NCI-H69 (cell line): ENCODE measurements at places on chromosomes 1 and 21.

GRCh38 chr1:179813626-179814545, 63.7 kb downstream of the TOR1AIP2 start:
- no peak for DNase-seq

GRCh38 chr1:156226116-156226538, 13.3 kb downstream of the PMF1 start:
- DNase-seq = no peak

- no peak for DNase-seq
Observed at GRCh38 chr1:20367626-20368025, 77.0 kb downstream of the VWA5B1 start.

GRCh38 chr1:247407180-247407616, 8.8 kb upstream of the NLRP3 start:
- DNase-seq = no peak

GRCh38 chr1:209064850-209065706, 518.4 kb upstream of the CAMK1G start:
- DNase-seq = peak; percentile 28

DNA sequence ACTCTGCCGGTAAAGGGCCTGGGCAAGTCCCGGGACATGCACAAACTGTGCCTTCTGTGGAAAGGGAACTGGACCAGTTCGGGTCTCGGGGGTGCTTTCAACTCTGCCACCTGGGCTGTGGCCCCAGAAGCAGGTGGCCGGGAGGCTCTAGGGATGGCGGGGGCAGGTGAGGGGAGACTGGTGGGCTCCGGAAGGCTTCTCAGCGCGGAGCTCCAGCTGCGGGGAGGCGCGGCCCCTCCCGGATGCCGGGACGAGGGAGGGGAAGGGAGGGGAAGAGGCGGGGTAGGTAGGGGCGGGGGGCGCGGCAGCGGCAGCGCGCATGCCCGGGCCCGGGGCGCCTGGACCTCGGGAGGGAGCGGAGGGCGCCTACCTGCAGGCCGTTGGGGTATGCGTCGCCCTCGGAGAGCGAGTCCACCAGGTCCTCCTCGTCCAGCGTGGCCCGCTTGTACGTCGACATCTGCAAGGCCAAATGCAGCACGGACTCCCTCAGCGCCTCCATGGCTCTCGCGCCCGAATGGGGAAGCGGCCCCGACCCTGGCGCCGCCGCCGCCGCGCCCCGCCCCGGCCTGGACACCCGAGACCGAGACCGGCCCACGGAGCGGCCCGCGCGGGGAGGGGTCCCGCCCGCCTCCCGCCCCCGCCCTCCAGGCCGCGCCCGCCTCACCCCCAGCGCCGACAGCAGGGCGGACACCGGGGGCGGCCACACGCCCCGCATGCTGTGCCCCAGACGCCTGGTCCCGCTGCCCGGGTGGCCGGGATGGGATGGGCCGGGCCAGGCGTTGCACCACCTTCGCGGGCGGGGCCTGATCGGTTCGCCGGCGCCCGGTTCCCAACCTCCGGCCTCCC, at the start of gene ECE1:
TSS of gene ECE1 (minus strand) at position 764 of the 846 bp plus-strand sequence. CDS start at position 715, 49 bp downstream.
- peak; percentile 72 for DNase-seq

DNA sequence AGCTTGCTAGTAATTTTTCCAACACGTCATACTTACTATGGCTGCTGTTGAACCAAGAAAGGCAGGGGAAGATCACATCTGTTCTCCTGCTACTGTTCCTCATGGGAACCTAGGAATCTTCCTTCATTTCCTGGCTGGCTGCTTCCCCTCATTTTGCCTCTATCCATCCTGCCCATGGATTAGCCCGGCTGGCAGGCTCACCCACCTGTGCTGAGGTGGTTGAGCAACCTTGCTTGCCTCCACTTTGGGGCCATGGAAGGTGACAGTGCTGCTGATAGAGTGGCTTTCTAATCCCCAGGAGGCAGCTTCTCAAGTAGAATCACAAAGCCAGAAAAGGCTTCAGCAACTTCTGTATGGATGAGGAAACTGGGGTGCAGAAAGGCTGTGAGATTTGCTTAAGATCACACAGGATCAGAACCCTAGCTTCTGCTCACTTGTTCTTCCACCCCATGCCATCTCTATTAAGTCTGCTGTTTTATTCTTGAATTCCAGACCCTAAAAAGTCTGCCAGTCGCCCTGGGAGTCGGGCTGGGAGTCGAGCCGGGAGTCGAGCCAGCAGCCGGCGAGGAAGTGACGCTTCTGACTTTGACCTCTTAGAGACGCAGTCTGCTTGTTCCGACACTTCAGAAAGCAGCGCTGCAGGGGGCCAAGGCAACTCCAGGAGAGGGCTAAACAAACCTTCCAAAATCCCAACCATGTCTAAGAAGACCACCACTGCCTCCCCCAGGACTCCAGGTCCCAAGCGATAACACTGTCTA, 6.2 kb upstream of the BMP8A start:
- DNase-seq = no peak

GRCh38 chr1:156859523-156860112, 701 bp upstream of the INSRR start:
- peak; percentile 83 for DNase-seq

GRCh38 chr1:13749543-13750341, 49.8 kb downstream of the PRDM2 start:
- DNase-seq = peak; percentile 54

- DNase-seq = no peak
Observed at GRCh38 chr1:44723496-44724295, 7.3 kb downstream of the RNU5D-1 start.

GRCh38 chr21:41953831-41954653, at the start of gene C2CD2:
TSS of gene C2CD2 (minus strand) at chr21:41954018. CDS start at chr21:41953648, 370 bp downstream.
- DNase-seq = peak; percentile 88

GRCh38 chr1:1429671-1430073, 5.8 kb upstream of the VWA1 start:
- DNase-seq = no peak

- no peak for DNase-seq
Observed at GRCh38 chr1:234518876-234519275, 39.9 kb upstream of the TARBP1 start.

DNA sequence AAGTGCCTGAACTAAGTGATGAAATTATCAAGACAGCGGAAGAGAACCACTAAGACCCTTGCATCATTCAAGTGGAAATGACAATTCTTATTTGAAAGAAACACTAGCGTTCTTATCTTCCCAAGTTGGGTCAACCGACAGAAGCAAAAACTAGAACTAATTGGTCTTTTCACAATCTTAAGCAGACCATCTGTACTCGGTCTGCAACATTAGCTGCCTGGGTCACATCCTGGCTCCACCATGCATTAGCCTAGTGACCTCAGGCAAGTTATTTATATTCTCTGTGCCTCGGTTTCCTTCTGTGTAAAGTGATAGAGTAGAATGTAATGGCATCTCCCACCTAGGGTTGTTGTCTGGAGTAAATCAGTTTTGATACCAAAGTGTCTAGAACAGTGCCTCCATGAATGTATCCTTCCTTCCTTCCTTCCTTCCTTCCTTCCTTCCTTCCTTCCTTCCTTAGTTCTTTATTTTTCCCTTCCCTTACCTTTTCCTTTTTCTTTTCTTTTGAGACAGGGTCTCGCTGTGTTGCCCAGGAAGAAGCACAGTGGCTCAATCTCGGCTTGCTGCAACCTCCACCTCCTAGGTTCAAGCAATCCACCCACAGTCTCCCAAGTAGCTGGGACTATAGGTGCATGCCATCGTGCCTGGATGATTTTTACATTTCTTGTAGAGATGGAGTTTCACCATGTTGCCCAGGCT, 6.0 kb downstream of the COLGALT2 start:
- DNase-seq = no peak

- DNase-seq = no peak
Observed at GRCh38 chr1:54126271-54126815, 26.5 kb downstream of the CDCP2 start.

- DNase-seq = peak; percentile 19
Observed at GRCh38 chr1:10753299-10753698, 43.1 kb downstream of the CASZ1 start.

DNA sequence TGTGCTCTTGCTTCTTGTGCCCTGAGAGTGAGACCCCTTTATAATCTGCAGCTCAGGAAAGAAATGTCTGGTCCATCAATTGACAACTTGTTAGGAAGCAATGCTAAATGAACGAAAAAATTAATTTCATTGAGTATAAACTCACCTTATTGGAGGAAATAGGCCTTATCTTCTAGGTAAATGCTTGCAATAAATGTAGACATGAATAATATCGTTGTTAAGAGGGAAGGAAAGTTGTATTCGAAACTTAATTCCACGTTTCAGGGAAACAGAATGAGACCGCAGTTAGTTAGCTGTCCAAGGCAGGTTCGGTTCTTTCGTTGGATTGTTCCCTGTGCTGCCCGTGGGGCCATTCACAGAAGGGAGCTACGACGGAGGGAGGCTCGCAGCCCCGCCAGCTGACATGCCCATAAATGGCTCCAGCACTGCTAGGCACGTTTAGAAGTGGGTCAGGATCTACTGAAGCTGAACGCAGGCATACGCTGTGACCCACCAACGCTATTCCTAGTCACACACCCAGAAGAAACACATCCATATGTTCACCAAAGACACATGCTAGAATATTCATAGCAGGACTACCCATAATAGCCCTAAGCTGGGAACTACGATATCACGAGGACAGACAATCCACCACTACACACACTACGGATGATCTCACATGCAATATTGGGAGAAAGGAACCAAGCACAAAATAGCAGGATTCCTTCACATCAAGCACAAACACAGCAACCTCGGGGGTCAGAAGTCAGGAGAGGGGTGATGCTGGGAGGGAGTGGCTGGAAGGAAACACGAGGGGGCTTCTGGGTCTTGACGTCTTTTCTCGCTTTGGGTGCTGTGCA, 56.2 kb upstream of the LBR start:
- DNase-seq = no peak

DNA sequence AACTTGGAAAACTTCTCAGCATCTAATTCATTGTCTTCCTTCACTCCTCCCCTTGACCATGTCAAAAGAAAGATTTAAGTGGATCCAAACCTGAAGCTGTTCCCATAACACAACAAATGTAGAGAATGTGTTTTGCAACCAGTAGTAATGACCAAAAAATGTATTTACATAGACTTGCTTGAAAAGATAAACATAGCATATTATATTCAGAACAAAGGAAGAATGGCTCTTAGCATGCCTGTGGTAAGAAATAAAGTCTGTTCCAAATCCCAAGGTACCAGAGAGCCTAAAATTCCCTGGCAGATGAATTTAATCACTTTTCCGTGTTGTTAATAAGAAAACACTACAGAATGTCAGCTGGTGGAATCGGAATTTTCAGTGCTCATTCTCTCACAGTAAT, 36.8 kb downstream of the FMO3 start:
- no peak for DNase-seq

DNA sequence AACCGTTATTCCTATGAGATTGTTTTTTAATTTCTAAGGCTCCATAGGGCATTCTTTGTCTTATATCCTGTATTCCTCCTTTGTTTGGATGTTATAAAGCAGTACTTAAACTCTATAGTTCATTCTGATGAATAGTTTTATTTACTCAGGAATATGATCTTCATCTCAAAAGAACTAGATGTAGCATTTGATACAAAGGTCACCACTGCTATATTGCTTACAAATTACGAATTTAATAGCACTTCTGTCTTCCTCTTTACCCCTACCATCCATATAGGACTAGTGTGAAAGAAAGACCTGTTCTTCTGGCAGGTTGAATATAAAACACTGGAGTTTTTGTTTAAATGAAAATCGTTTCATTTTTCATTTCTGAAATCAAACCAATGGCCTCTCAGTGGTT, 468.1 kb upstream of the CXADR start:
- DNase-seq = no peak

GRCh38 chr1:206768472-206769303, 1.9 kb upstream of the IL19 start:
- no peak for DNase-seq

DNA sequence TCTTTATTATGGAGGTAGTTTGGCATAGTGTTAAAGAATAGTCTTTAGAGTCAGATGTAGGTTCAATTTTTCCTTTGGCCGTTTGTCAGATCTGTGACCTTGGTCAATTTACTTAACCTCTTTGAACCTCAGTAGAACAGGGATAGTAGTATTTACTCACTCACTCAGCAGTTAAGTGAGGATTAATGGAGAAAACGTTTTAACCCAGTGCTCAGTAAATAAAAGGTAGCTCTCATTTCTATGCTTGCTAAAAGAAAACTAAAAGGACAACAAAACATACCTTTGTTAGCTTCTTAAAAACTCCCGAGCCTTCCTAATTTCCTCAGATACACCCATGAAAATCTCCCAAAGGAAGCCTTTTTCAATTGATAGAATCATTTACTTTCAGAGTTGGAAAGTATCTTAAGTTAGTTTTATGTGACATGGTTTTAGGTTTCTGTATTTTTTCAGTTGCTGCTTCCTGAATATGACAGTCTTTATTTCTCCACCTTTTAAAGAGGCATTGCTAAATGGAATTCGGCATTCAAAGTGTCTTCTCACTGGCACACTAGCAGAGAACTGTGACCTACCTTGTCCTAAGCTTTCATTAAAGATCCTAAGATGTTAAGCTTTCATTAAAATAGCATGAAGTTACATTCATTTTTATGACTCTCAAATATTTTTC, 7.8 kb downstream of the ABCD3 start:
- peak; percentile 58 for DNase-seq

- no peak for DNase-seq
Observed at GRCh38 chr1:34361781-34362357, 185.2 kb downstream of the C1orf94 start.

- peak; percentile 16 for DNase-seq
Observed at GRCh38 chr1:101205457-101205856, 31.4 kb upstream of the S1PR1 start.

GRCh38 chr1:153384958-153385580, 5.8 kb downstream of the S100A8 start:
- DNase-seq = no peak

- DNase-seq = no peak
Observed at GRCh38 chr1:170498876-170499275, 33.1 kb upstream of the GORAB start.

GRCh38 chr1:229264068-229264467, 6.8 kb upstream of the RAB4A start:
- DNase-seq = no peak

GRCh38 chr1:23224739-23225648, 7.7 kb upstream of the HTR1D start:
- peak; percentile 86 for DNase-seq

- DNase-seq = no peak
Observed at GRCh38 chr1:51443555-51443954, 75.5 kb downstream of the EPS15 start.

GRCh38 chr1:244349581-244350001, 102.1 kb downstream of the ADSS2 start:
- no peak for DNase-seq

GRCh38 chr1:16392740-16393569, 25.9 kb downstream of the SZRD1 start:
- no peak for DNase-seq

GRCh38 chr1:55358581-55358980, 143.4 kb upstream of the USP24 start:
- no peak for DNase-seq

DNA sequence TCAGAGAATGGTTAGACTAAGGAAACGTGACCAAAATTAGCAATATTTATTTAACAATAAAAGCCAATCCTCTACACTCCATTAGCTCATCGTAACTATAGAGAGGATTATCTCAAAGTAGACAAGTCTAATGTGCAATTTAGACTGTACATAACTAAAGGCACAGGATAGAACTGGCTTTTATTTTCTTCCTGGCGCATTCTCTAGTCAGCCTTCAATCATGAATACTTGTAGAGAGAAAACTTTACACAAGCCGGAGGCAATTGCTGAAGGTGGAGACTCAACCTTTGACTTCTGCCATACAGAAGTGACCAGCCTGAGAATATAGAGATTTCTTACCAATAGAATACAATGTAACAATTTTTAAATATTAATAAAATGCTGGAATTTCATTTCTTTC, 777.9 kb downstream of the LTN1 start:
- no peak for DNase-seq

- no peak for DNase-seq
Observed at GRCh38 chr1:231921646-231922345, 295.2 kb downstream of the DISC1 start.
